Pancreas (tissue), 10 donors: ENCODE measurements at places on chromosomes 7 and 10.

GRCh38 chr7:100627238-100627549 is 14.2 kb downstream of the TFR2 start:
- no peak for DNase-seq

DNA sequence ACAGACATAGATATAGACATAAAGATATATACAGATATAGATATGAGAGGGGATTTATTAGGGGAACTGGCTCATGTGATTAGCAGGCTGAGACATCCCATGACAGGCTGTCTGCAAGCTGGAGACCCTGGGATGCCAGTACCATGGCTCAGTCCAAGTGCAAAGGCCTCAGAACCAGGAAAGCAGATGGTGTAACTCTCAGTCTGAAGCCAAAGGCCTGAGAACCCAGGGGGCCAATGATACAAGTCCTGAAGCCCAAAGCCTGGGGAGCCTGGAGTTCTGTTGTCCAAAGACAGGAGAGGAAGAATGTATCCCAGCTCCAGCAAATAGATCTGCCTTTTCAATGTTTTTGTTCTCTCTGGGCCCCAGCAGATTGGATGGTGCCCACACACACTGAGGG is 5.5 kb downstream of the NCOA4 start:
- no peak for DNase-seq

- DNase-seq = peak; percentile 60
Observed at GRCh38 chr7:100489824-100490223, 6.1 kb downstream of the NYAP1 start.

GRCh38 chr7:109950821-109951564 is 1139.9 kb upstream of the LRRN3 start:
- no peak for DNase-seq

DNA sequence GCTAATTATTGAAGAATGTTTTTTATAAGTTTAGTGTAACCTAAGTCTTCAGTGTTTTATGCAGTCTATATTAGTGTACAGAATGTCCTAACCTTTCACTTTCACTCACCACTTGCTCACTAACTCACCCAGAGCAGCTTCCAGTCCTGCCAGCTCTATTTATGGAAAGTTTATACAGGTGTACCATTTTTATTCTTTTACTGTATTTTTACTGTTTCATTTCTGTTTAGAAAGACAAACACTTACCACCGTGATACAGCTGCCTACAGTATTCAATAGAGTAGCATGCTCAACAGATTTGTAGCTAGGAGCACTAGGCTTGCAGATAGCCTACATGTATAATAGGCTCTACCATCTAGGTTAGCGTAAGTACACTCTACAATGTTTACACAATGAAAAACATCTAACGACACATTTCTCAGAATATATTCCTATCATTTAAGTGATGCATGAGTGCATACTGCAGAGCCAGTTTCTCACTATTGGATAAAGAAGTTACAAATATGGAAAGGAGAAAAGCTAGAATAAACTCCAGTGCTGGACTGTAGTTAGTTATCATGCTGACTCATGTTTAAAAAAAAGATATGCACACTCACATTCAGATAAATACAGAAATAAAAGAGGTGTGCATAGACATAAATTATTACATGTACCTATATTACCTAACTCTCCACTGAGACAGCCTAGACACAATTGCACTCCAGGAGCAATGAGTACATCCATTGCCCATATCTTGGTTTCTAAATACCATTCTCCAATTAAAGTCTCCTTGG is 30.4 kb downstream of the STEAP1B start:
- no peak for DNase-seq

DNA sequence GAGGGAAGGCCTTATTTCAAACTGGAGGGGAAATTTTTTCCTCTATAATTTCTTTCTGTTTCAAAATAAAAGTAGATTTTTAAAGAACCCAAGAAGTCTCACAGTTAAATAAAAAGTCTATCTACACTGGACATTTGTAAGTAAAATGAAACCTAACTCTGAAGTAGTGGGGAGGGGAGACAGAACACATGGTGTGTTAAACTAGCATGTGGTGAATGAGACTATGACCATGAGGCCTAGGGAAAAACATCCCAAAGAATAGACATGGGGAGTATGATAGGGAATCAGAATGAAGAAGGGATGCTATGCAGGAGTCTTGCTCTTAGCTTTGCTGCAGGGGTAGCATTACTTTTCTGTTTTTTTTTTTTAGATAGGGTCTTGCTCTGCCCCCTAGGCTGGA is 1061.3 kb upstream of the LRRTM3 start:
- no peak for DNase-seq

- no peak for DNase-seq
Observed at GRCh38 chr7:35012160-35012559, 25.1 kb downstream of the DPY19L1 start.

- DNase-seq = no peak
Observed at GRCh38 chr10:127048630-127049029, 143.4 kb downstream of the DOCK1 start.

GRCh38 chr7:41567731-41568114 is 135.2 kb downstream of the INHBA start:
- no peak for DNase-seq

DNA sequence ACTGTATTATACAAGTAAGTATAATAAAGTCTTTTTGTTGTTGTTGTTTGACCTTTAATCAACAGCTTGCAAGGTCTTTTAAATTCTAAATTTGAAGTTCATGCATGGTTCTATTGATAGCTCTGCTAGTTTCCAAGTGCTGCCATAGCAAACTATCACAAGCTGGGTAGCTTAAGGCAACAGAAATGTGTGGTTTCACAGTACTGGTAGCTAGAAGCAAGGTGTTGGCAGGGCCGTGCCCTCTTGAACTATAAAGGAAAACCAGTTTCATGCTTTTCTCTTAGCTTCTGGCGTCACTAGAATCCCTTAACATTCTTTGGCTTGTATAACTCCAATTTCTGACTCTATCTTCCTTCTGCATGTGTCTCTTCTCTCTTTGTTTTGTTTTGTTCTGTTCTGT is 1021.9 kb upstream of the AUTS2 start:
- DNase-seq = no peak

DNA sequence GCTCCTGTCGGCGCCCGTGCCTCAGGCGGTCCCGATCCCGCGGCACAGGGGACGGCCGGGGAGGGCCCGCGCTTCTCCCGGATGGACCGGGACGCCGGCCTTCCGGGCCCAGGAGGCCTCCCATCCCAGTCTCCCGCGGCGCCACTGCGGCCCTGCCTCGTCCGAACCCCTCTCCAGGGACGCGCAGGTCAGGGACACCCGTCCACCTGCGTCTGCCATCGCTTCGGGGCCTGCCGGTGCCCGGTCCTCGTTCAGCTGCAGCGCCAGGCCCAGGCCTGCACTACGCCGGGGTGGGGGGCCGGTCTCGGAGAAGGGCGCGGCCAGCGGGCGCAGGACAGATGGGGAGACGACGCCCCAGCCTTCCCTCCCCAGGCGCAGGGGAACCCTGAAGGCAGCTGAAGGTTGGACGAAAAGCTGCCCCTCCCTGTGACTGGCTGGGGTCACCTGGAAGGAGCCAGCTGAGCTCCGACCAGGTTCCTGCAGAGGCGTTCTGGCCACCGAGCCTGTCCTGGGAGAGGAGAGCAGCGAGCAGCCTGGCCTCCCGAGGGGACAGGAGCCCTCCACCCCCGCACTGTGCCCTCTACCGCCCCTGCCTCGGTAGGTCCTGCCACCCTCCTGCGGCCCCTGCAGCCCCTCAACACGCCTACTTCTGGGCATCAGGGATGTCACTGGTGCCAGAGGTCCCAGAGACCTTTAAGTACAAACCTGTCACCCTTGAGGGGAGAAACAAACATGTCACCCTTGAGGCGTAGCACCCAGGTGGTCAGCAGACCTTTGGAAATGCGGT is 84.3 kb downstream of the LANCL2 start:
- DNase-seq = no peak
